Stimulated activated naive CD8-positive, alpha-beta T cell treated with anti-CD3 and anti-CD28 coated beads, Interleukin-15, Interleukin-2, amounts not matched to agents 100 U/mL and 50 U/mL, for 24 hours (primary cell): ENCODE measurements at places on chromosomes 3 and 15.

- no peak for DNase-seq
Observed at GRCh38 chr3:67798412-67798811, 144.0 kb upstream of the SUCLG2 start.

DNA sequence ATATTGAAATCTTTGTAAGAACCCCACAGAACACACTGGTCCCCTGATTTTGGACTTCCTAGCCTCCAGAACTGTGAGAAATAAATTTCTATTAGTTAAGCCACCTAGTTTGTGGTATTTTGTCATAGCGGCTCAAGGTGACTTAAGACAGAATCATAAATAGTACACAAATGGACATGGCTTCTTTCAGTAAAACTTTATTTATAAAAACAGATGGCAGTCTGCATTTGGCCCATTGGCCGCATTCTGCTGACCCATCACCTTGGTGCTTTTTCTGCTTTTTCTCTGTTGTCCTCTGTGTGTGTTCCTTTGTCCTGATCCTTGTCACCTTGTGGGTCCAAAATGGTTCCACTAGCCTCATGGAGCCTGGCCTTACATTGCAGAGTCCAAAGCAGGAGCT is 363.6 kb downstream of the PTPRG start:
- no peak for DNase-seq

DNA sequence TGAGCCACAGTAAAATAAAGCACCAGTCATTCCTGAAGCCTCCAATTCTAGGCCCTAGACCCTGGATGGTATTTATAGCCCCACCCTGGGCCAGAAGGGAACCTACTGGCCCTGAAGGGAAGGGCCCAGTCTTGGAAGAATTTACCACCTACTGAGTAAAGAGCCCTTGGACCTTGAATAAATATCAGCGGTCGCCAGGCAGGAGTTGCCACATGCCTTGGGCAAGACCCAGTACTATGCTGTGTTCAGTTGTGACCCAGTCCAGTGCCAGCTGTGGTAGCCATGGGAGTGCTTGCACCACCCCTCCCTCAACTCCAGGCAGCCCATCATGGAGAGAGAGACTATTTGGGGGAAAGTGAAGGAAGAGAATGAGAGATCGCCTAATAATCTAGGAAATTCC is 27.0 kb downstream of the NCBP2 start:
- no peak for DNase-seq

DNA sequence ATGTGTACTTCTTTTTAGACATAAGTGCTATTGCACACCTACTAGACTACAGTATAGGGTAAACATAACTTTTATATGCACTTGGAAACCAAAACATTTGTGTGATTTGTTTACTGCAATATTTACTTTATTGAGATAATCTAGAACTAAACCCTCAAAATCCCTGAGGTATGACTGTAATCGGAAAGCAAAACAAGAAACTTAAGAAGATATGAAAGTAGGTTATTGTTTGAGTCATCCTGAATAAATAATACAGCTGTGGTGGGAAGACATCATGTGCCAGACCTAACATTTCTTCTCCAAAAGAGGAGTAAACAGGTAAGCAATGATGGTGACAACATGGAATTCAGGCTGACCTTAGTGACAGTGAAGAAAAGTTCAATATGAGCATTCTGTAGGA is 765.5 kb downstream of the OTOL1 start:
- no peak for DNase-seq

DNA sequence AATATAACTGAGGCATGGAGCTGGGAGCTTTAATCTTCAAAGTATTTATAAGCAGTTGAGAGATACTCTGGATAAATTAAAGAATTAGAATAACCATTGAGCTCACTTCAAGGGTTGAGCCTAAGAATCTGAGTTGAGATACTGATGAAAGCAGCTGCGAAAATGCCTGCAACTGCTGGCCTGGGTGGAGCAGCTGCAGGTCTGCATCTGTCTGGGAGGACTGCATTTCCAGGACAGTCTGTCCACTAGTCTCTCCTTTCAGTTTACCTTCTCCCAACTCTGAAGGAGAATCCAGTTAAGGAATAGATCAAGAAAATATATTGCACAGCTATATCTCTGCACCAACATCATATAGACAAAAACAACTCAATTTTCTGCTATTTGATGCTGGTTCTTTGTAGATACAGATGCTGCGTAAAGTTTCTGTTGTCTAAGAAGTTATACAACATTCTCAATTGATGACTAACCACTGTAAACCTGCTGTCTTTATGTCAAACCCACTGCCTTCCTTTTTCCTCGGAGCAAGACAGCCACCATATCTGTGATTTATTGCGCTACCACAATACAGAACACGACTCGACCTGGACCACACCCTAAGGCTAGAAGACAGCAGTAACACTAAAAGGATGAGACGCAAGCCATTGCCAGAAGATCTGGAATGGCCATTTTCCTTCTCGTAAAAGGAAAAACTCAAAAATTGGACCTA is 245.1 kb downstream of the MAGI1 start:
- DNase-seq: no peak

- DNase-seq: no peak
Observed at GRCh38 chr3:30440880-30441279, 165.5 kb upstream of the TGFBR2 start.

- DNase-seq: no peak
Observed at GRCh38 chr15:76795217-76795616, 109.9 kb downstream of the SCAPER start.

- no peak for DNase-seq
Observed at GRCh38 chr3:100032243-100032642, 82.1 kb downstream of the FILIP1L start.

GRCh38 chr3:193194371-193194770 is 46.7 kb upstream of the PLAAT1 start:
- DNase-seq: no peak
